ENCODE measurements at places on chromosomes 5 and 9. TPM values are rescaled to one million over a fixed set of nuclear protein-coding genes. Genes with fewer than 3 reads are reported as not detected.

Gene FABP6
- 3.4 TPM for total RNA-seq

Gene DBH
- not detected for total RNA-seq

Gene DIPK1B
- 15.1 TPM for total RNA-seq

Gene PCDHA7
- not detected for total RNA-seq

Gene PCDHGA5
- 6.6 TPM for total RNA-seq

Gene EQTN
- not detected for total RNA-seq

Gene ZNG1F
- 2.3 TPM for total RNA-seq
